ENCODE measurements at places on chromosomes 6 and 20. TPM values are rescaled to one million over a fixed set of nuclear protein-coding genes. Genes with fewer than 3 reads are reported as not detected.

DNA sequence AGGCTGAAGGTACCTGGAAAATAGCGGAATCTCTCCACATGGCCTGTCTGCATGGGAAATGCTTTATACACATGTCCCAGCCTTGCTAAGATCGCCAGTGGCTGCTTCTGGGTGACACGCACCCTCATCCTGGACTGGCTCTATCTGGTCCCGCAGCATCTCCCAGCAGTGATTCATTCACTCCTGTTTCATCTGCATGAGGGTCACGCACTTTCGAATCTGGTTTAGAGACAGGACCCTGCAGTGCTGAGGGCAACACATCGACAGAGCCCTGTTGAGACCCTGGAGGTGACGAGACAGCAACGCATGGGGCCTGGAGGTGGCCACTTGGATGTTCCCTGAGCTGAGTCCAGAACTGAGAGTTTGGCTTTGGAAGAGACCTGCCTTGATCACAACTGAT lies 136.5 kb downstream of the SMOC2 start:
- H3K27me3 ChIP-seq, result peaks cover 11% of the 10 kb centered on the region
- H3K4me3 ChIP-seq, result no peak overlapping the region
- H3K4me1 ChIP-seq, result no peaks in the 10 kb centered on the region
- no peaks in the 10 kb centered on the region for H3K36me3 ChIP-seq
- no peak overlapping the region for H3K27ac ChIP-seq

DNA sequence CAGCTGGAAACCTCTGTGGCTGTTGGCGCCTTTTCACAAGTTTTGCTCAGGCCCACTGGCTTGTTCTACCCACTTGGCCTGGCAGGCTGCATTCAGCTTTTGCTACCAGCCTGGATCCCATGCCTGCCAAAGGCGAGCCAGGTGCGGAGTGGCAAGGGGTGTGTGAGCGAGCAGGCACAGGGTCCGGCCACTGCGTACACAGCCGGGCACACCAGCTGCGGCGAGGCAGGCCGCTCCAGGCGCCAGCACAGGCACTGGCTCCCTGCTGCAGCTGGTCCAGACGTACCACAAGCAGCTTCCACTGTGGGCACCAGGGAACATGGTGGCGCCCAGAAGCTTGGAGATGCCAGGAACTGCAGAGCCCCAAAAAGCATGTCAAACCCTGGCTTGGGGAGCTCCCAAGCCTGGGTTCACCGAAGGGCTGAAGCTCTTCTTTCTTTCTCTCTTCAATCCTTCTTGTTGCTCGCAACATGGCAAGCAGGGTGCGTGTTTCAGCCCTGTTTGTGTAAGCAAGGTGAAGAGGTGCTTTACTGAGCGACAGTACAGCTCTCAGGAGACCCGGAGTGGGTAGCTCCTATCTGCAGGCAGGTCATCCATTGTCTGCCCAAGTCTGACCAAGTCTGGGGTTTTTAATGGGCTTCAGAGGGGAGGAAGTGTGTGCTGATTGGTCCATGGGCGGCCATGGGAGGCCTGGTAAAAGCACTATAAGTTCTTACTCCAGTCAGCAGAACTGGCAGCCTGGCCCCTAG lies 32.6 kb upstream of the GRM4 start:
- H3K4me3 ChIP-seq, result no peak overlapping the region
- H3K36me3 ChIP-seq, result no peaks in the 10 kb centered on the region
- no peaks in the 10 kb centered on the region for H3K27me3 ChIP-seq
- DNase-seq, result no peak

DNA sequence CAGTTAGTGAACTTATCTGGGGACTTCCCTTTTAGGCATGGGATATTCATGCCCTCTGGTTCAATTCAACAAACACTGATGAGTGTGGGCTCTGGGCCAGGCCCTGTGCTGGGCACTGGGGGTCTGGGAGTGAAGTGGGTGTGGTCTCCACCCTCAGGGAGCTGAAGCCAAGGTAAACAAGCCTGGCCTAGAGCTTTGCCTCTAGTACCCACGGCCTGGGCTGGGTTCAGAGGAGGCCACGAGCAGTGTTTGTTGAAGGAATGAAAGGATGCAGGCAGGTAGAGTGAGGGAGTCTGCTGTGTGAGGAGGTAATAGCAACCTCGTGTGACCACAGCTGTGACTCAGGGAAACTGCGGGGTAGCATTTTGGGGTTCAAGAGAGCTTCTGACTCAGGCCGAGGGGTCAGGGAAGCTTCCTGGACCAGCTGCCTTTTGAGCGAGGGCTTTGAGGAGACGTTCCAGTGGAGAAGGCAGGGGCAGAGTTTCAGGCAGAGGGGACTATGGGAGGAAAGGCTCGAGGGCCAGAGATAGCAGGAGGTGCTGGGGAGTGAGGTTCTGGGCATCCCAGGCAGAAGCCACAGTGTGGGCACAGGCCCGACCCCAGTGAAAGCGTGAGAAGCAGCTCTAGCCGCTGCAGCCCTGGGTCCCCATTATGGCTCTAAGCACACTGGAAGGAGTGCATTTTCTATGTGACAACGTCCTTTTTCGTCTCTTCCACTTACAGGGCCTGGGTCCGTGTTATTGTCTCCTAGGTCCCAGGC lies 5.6 kb downstream of the MYLK2 start:
- no peak overlapping the region for H3K27ac ChIP-seq
- H3K36me3 ChIP-seq, result no peaks in the 10 kb centered on the region

DNA sequence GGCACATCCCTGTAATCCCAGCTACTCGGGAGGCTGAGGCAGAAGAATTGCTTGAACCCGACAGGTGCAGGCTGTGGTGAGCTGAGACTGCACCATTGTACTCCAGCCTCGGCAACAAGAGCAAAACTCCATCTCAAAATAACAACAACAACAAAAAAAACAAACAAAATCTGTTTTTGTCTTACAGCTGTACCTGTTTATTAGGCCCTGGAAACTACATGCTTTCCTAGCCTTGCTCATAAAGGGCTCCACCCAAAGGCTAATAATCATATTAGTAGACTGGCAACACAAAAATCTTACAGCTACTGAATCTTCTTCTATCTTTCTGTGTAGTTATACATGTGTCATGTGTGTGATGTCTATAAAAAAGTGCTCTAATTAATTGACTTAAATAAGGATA lies 503.9 kb upstream of the EYS start:
- H3K27me3 ChIP-seq, result no peaks in the 10 kb centered on the region
- no peak overlapping the region for H3K4me3 ChIP-seq
- no peak overlapping the region for H3K27ac ChIP-seq
- H3K4me1 ChIP-seq, result no peaks in the 10 kb centered on the region
- no peak for DNase-seq
- H3K36me3 ChIP-seq, result no peaks in the 10 kb centered on the region

KHDRBS2 gene
- 43.9 TPM for total RNA-seq

RNF144B gene
- 56.9 TPM for total RNA-seq

DZANK1 gene
- total RNA-seq, result 6.4 TPM

PTGIS gene
- 43.8 TPM for total RNA-seq

SLC17A2 gene
- total RNA-seq, result not detected

DNA sequence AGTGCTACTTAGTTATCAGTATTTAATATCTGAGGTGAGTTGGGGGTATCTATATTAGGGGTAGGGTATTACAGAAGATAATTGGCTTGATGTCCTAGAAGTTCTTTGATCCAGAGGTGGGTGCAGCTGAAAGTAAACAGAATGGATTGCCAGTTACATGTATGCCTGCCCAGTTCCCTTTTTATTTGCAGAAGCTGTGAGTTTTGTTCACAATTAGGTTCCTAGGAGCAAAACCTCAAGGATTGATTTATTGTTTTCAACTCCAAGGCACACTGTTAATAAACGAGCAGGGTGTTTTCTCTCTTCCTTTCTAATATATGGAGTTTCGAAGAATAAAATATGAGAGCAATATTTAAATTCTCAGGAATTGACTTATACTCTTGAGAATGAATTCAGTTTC lies 129.0 kb downstream of the SULF2 start:
- no peak overlapping the region for H3K4me3 ChIP-seq
- H3K27me3 ChIP-seq, result no peaks in the 10 kb centered on the region
- DNase-seq, result no peak
- peaks cover 14% of the 10 kb centered on the region for H3K36me3 ChIP-seq

GRCh38 chr20:56552911-56553629 lies 20.0 kb downstream of the FAM209B start:
- no peak overlapping the region for H3K4me3 ChIP-seq
- no peak for DNase-seq
- H3K4me1 ChIP-seq, result no peaks in the 10 kb centered on the region
- no peaks in the 10 kb centered on the region for H3K36me3 ChIP-seq
- no peak overlapping the region for H3K27ac ChIP-seq

GRCh38 chr20:45907219-45907948 lies 4.6 kb downstream of the PLTP start:
- no peaks in the 10 kb centered on the region for H3K27me3 ChIP-seq
- peaks cover 12% of the 10 kb centered on the region for H3K4me1 ChIP-seq
- peaks cover 2% of the 10 kb centered on the region for H3K36me3 ChIP-seq
- H3K4me3 ChIP-seq, result no peak overlapping the region

UBE2C gene
- 3.9 TPM for total RNA-seq

TREM1 gene
- 17.4 TPM for total RNA-seq

DNA sequence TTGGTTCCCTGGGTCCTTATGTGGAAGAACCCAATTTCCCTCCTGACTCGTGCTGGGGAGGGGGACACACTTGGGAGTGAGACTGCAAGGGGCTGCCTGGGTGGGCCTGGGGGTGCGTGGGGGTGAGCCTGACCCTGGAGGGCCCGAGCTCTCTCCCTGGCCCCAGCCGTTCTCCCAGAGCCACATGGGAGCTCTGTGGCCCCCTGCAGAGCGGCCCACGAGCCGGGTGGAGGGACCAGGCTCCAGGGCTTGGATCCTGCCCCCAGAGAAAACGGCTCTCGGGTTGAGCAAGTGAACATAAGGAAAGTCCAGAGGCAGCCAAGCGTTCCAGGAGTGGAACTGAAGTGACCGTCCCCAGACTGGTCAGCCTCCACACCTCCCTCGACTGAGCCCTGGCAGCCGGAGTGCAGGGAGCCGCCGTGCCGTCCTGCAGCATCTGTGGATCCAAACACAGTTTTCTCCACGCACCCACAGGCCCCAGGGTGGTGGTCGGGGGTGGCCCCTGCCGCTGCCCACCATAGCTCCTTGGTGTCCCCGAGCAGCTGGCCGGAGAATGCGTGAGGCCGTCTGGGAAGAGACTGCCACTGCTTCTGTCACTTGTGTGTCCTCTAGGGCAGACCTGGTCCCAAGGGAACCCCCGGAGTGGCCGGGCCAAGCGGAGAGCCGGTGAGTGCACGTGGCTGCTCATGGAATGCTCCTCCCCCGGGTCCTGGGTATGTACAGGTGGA lies 10.6 kb downstream of the COL9A3 start:
- no peak for DNase-seq
- no peak overlapping the region for H3K27ac ChIP-seq
- no peaks in the 10 kb centered on the region for H3K4me1 ChIP-seq

- no peaks in the 10 kb centered on the region for H3K4me1 ChIP-seq
- no peaks in the 10 kb centered on the region for H3K27me3 ChIP-seq
- no peak for DNase-seq
- no peaks in the 10 kb centered on the region for H3K36me3 ChIP-seq
- H3K4me3 ChIP-seq, result peak overlapping the region; percentile 13
Observed at GRCh38 chr6:10977231-10977968, 66.7 kb downstream of the ELOVL2 start.

GRCh38 chr20:59043698-59044097 lies 1.1 kb upstream of the PRELID3B start:
- DNase-seq, result no peak
- peak overlapping the region; percentile 68 for H3K27ac ChIP-seq
- H3K4me3 ChIP-seq, result no peak overlapping the region
- no peaks in the 10 kb centered on the region for H3K27me3 ChIP-seq

Measured in lung (tissue), 17 donors.